AG04450 (cell line): ENCODE measurements at places on chromosomes 3 and 15. TPM values are rescaled to one million over a fixed set of nuclear protein-coding genes. Genes with fewer than 3 reads are reported as not detected.

PLIN1 gene
- polyA plus RNA-seq, result 0.05 and 0.06 TPM in 2 replicates

LAMB2 gene
- polyA plus RNA-seq, result 470 and 674 TPM in 2 replicates

KCTD6 gene
- 9.6 and 13.7 TPM in 2 replicates for polyA plus RNA-seq

LMAN1L gene
- not detected in 2 replicates for polyA plus RNA-seq

FOXL2 gene
- 0.05 and 0.07 TPM in 2 replicates for polyA plus RNA-seq

NPHP3 gene
- polyA plus RNA-seq, result 31.0 and 40.4 TPM in 2 replicates

XYLB gene
- polyA plus RNA-seq, result 3.1 and 4.0 TPM in 2 replicates

GUCA1C gene
- not detected in 2 replicates for polyA plus RNA-seq

U2SURP gene
- 51.3 and 71.9 TPM in 2 replicates for polyA plus RNA-seq

SH3GL3 gene
- polyA plus RNA-seq, result not detected in 2 replicates

CILP gene
- 0.52 and 0.61 TPM in 2 replicates for polyA plus RNA-seq

TMEM266 gene
- 0.05 TPM in 1 of 2 replicates, not detected in the other for polyA plus RNA-seq

EXD1 gene
- not detected in 2 replicates for polyA plus RNA-seq

GOLGA8H gene
- 0.04 TPM in 1 of 2 replicates, not detected in the other for polyA plus RNA-seq

DNA sequence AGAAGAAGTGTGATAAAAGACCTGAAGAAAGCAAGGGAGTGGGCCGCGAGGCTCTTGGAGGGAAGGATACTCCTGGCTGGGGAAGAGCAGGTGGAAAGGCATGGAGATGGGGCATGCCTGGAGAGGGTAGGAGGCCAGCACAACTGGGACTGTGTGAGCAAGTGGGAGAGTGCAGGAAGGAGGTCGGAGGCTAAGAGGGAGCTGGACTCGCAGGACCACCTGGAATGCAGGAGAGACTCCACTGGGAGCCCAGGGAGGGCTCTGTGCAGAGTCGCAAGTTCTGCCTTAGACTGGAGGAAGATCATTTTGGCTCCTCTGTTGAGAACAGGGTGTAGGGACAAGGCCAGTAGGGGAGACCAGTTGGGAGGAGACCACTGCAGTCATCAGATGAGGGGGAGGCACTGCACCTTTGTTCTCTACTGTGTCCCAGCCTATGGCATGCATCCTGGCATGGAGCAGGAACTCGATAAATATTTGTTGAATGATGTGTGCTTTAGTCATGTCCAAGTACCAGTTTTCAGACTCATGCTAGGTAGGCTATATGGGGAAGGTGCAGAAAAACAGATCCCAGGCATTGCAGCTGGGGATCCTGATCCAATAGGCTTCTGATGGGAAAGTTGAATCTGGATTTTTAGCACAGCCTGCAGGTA, 13.7 kb downstream of the FAM107A start:
- DNase-seq, result no peak

DNA sequence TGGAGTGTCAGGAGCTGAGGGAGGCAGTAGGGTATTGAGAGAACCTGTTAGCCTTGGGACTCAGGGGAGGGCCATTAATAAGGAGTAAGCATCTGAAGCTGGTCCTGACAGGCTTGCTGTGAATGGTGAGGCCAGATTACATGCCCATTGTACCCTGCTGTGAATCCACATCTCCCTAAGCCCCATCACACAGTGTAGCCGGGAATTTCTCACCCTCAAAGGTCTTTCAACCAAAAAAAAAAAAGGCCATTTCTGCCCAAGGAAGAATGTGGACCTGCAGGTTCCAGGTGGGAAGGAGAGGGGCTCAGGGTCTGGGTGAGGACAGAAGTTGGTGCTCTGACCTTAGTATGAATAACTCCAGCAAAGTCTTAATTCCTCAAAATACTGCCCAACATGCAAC, 37.2 kb downstream of the MAGEF1 start:
- DNase-seq, result no peak

DNA sequence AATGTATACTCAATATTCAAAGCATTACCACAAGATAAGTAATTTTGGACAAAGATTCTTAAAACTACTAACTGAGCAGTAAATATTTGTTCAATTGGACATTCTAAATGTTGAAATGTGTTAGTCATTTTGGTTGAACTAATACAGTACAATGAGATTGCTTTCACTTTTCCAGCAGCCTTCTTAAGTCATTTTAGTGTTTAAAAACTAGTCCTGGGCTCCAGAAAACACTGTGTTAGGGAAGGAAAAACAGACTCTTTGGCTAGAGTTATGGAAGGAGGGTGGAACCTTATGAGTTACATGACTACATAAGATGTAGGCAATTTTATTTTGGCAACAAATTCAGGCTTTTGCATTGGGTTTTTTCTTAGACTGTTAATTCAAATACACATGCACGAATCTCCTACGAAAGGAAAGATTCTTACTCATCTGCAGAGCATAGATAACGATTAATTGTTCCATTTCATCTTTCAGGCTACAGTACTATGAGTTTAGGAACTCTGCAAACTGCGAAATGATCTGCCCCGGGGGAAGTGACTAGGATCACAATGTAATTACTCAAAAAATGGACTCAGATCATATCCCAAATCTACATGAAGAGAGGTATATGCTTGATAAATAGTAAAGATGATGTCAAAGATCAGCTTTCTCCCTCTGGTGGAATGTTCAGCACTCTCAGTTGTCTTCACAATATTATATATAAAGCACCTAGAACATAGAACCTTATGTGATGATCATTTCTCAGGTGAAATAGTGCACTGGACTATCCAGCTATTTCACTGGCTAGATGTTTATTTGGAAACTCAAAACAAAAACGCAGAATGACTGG, 492.8 kb upstream of the MDFIC2 start:
- peak; percentile 34 for DNase-seq

DNA sequence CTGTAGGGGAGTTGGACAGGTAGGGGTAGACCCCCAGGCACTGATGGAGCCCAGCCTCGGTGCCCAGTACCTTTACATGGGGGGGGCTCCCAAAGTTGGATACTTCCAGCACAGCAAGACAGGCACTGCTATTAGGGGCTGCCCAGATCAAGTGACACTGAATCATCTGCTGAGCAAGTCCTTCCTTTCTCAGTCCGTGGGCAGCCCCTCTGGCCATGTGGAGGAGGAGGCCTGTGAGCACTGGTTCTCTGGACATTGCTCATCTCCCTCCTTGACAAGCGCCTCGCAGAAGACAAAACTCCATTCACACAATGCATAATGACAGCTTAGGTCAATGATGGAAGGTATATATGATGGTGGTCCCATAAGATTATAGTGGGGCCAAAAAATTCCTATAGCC, 35.7 kb downstream of the EEFSEC start:
- DNase-seq, result no peak

GRCh38 chr15:100873029-100873677, 6.5 kb upstream of the ALDH1A3 start:
- DNase-seq, result peak; percentile 72

GRCh38 chr3:23904545-23904944, 12.2 kb downstream of the NKIRAS1 start:
- DNase-seq, result no peak

GRCh38 chr3:10437995-10438901, 67.1 kb downstream of the ATP2B2 start:
- DNase-seq, result peak; percentile 82

GRCh38 chr3:34511891-34512290, 713.5 kb downstream of the PDCD6IP start:
- no peak for DNase-seq

GRCh38 chr3:50241163-50241562, 5.2 kb downstream of the GNAI2 start:
- no peak for DNase-seq

- peak; percentile 98 for DNase-seq
Observed at GRCh38 chr3:170622369-170623159, 36.7 kb upstream of the SLC7A14 start.

- DNase-seq, result no peak
Observed at GRCh38 chr15:71634820-71635560, 175.4 kb upstream of the NR2E3 start.

- DNase-seq, result no peak
Observed at GRCh38 chr3:69725994-69726571, 13.2 kb upstream of the MITF start.

DNA sequence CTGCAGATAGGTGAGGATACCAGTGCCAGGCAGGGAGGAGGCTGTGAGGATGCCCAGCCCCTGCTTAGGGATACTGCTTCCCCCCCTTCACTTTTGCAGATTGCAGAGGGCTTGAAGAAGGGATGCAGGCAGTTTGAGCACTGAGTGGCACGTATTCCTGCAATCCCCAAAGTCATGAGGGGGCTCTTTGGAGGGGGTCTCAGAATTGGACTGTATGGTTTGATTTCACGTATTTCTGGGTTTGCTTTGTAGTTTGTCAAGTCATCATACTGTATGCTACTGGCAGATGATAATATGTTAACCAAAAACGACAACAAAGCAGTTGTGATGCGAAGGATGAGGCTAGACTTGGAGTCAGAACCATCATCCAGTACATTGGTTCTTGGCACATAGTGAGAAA, 28.1 kb downstream of the CHST14 start:
- DNase-seq, result no peak

DNA sequence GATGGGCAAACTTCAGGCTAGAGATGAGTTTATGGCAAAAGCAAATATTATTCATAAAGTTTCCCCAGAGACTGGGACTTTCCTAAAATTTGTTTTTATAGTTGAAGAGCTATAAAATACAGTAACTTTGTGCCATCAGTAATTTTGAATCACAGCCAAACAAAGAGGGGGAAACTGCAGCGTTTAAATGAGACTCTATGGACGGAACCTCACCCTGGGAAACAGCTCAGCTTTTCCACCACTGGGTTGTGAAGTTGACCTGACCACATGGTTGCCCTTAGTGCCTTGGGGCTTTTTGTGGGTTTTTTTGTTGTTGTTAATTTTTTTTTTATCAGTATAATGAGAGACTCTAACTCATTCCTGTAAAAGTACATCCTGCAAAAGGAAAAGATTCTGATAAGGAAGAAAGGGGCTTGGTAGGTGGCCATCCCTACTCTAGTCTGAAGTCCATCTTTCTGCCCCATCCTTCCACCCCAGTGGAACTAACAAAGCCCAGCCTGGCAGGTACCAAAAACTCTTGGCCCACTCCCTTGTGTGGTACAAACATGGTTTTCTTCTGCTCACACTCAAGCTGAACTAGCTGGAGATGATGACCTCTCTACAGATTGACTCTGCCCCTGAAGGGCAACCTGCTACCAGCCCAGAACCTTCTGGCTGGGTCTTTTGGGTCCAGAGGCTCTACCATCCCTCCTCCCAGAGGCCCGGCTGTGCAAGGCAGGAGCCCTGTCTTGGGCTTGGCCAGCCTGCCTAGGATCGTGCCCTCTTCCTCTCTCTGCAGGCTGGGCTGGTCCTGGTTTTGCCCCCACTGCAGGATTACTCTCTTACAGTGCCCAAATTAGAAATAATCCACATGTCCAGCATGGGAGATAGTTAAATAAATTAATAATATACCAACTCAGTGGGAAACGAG, 41.2 kb downstream of the RLBP1 start:
- no peak for DNase-seq

DNA sequence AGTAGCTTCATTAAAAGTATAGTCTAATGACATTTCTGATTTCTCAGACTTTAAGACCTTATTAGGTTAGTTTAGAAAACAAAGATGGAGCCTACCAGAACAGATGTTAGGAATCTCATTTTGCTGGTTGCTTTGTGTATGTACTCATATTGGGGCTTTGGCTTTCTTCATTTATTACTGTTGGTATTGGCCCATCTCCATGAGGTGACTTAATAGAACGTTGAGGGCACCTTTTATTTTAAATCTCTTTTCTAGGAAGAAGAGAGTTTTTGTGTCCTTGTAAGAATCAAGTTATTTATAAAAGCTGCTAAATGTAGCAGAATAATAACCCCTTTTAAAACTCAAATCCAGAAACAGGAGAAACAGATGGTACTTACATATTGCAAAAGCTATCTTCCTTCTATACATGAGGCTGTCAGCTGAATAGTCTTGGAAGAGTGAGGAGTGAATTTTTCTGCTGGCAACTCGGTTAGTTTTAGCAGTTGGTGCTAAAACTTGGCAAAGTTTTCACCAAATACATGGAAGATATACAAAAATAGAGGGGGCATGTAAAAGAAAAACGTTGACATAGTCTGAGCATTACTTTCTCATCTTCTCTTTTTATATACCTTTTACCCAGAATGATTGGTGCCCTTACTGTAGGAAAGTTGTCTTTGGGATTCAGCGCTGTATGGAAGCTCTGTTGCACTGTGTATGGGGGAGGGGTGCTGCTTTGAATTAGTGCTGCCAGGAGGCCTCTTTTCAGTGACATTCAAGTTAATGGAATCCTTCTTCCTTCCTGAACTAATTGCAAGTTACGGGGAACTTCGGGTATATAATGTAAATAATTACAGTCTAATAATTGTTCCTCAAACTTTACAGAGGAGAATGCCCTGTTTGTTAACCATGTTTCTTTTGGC, 35.8 kb downstream of the CTNNB1 start:
- no peak for DNase-seq

DNA sequence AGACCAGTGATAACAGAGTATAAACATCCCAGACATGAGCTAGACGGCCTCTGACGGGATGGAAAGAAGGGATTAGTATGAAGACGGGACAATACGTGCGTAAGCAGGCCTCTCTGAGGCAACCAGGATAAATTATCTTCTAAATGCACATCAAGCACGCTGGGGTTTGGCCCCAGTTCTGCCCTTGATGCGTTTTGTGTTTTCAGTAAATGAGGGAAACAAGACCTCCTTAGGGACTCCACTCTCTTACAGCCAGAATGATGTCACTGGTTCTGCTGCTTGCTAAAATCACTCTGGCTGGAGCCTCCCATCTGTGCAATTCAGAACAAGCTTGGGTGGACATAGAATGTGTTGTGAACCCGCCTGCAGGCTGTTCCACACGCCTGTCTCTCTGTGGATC, 156.0 kb upstream of the MCTP2 start:
- DNase-seq, result no peak

- no peak for DNase-seq
Observed at GRCh38 chr3:68483601-68484000, 448.7 kb downstream of the TAFA4 start.

- DNase-seq, result no peak
Observed at GRCh38 chr3:34106379-34106778, 307.9 kb downstream of the PDCD6IP start.

GRCh38 chr3:42746455-42747450, 26.3 kb downstream of the CCDC13 start:
- DNase-seq, result peak; percentile 30

GRCh38 chr3:190381441-190381840, 6.5 kb upstream of the CLDN16 start:
- no peak for DNase-seq

- DNase-seq, result no peak
Observed at GRCh38 chr3:169075710-169076109, 587.8 kb downstream of the MECOM start.

GRCh38 chr3:67685499-67685898, 31.1 kb upstream of the SUCLG2 start:
- DNase-seq, result no peak

GRCh38 chr3:171228240-171228639, 201.7 kb upstream of the SLC2A2 start:
- DNase-seq, result no peak

GRCh38 chr3:164791263-164791662, 287.0 kb downstream of the SI start:
- no peak for DNase-seq

DNA sequence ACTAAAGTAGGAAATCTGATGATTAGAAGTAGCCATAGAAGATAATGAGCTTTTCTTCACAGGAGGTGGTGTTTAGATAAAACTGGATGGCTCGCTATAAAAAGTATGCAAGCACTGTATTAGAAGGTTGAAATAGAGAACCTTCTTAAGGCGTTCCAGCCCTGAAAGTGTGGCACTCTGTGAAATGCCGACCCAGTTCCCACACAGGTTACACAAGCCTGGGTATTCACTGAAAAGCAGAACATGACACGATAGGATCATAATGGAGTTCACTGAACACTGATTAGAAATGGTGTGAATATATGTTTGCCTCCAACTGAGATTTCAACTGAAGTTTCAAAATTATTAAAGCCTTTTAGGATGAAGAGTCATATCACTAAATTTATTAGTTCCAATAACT, 15.0 kb upstream of the LRRC34 start:
- DNase-seq, result no peak
